ENCODE measurements at places on chromosomes 5 and 9.

- no peak for DNase-seq
Measured at GRCh38 chr9:126696401-126697145, 82.8 kb downstream of the LMX1B start.

GRCh38 chr5:38099205-38100168, 158.9 kb upstream of the EGFLAM start:
- no peak for DNase-seq

DNA sequence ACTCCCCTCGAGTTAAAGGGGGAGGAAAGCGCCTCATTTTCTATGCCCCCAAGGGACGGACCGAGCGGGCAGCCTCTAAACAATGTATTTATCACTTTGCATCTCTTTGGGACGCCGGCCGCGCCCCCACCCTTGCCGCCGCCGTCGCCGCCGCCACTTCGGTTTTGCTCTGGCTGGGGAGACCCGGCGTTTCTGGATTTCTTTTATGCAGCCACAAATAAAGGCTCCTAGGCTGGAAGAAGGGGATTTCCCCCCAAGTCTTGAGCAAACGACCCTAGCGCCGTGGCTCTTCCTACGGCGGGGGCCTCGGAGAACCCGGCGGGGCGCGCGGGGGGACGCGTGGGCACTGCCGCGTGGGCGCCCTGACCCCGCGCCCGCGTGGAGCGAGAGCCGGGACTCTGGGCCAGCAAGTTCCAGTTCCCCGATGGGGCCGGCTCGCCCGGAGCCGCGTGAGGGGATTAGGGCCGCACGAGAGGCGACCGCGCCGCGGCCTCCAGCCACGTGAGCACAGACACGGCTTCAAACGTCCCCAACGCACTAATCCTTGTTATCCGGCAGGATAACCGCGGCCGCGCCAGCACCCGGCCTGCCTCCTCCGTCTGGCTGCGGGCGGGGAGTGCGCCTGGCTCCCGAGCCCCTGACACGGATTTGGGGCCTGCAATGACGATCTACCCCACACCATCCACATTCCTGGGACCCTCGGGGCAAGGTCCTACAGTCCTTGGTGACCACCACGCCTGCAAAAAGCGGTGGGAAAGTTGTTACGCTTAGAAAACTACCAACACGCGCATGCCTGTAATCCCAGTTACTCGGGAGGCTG, 7.9 kb upstream of the NEUROG1 start:
- DNase-seq = no peak

GRCh38 chr5:129245489-129245888, 150.9 kb downstream of the ISOC1 start:
- no peak for DNase-seq

GRCh38 chr9:29637471-29638237, 2064.4 kb upstream of the C9orf72 start:
- DNase-seq = no peak

DNA sequence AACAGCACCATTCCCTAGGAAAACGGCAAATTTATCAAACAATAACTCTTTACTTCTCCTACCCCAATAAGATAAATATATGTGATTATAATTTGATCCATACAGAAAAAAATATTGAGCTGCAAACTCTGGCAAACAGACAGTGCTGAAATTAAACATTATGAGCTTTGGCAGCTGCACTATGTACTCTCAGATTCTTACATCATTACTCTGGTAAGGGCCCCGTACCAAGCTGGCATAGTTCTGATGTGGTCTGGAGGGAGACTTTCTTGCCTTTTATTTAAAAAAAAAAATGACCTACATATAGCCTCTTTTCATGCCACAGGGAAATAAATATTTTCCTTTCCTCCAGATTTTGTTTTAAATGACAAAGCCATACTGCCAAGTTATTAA, 95.0 kb downstream of the NR6A1 start:
- no peak for DNase-seq

DNA sequence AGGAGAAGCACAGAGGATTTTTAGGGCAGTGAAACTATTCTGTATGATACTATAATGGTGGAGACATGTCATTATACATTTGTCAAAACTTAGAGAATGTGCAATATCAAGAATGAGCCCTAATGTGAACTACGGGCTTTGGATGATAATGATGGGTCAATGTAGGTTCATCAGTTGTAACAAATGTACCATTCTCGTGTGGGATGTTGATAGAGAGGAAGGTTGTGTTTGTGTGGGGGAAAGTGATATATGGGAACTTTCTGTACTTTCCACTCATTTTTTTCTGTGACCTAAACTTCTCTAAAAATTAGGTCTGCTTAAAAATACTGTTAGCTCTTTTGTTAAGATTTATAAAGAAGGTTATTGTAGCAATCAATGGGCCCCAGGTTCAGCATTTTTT, 138.9 kb downstream of the SPATA31D1 start:
- no peak for DNase-seq

DNA sequence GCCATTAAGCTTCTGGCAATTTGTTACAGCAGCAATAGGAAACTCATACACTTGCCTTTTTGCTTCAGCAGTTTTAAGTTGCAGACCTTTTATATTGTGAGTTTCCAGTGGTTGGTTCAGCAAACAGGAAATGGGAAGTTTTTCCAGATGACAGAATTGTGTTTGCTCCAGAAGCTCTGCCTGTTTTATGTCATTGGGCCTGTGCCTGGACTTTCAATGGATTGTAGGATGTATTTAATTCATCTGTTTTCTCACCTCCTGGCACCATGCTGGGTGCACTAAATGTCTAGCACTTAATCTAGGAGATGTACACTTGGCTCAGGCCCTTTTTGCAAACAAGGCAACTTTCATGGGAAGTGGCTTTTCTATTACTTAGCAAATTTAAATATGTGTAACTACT, 100.4 kb upstream of the CLINT1 start:
- DNase-seq = no peak

GRCh38 chr5:111461255-111461671, 51.1 kb downstream of the STARD4 start:
- DNase-seq = no peak

DNA sequence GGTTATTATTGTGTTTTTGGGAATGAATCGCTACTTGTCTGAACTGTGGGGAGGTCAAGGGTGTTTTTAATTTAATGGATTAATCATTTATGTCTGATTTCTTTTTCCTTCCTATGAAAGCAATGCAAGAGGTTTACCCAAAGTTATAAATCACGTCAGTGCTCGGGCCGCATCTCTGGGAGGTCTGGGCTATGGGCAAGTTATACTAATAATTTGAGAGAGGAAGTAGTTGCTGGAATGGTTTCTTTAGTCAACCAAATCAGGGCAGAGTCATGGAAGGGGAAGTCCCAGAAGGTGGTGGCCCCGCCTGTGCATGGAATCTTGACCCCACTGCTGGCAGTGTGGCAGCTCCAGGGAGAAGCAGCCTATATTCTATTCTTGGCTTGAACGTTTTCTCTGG, 180.2 kb downstream of the HSPA4 start:
- DNase-seq = no peak

DNA sequence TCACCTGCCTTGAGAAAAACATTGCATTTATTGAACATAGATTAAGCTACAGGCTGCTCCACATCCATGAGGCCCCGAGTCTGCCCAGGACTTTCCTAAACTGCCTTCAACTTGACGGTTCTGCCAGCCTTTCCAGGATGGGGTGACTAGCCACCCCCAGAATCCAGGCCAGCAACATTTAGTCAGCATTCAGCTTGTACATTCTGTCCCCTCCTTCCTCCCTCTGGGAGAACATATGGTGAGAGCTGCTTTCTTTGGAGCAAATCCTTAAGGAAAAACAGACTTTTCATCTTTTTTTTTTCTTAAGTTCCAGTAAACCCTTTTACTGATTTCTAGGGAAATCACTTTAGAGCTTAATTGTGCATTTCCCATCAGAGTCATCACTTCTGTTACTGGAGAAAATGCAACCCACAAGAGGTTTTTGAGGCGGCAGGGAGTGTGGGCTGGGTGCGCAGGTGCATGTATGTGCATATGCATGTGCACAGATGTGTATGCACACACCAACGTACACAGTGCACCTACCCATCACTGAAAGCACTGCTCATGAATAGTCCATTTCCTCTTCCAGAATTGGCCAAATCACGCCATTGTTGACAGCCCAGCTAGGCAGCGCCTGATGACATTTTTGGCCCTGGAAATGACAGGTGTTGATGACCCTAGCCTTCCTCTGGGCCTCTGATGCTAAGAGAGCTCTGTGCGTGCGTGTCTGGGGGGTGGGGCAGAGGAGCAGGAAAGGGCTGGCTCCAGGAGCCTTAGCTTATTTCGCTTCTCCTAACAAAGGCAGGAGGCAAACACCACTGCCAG, 145.6 kb downstream of the HSD17B3 start:
- DNase-seq = no peak

GRCh38 chr9:37239921-37240320, 119.5 kb downstream of the ZCCHC7 start:
- DNase-seq = no peak

- DNase-seq = no peak
Measured at GRCh38 chr5:82639393-82640144, 361.4 kb upstream of the RPS23 start.

DNA sequence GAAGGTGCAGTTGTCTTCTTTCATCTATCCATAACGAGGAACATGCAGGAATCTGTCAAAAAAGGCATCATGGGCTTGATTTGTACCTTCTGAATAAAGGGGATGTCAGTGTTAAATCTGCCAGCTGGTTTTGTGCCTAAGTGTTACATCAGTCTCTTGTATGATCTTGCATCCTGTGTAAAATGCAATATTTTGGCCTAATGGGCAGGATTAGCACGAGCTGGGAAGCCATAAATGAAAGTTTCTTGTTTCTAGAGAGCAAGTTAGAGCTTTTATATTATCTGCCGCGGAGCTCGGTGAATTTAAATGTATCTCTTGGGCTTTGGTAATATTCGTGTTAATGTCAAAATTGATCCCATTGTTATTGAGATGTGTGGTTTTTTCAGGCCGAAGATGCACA, 526.1 kb upstream of the WWC1 start:
- no peak for DNase-seq

DNA sequence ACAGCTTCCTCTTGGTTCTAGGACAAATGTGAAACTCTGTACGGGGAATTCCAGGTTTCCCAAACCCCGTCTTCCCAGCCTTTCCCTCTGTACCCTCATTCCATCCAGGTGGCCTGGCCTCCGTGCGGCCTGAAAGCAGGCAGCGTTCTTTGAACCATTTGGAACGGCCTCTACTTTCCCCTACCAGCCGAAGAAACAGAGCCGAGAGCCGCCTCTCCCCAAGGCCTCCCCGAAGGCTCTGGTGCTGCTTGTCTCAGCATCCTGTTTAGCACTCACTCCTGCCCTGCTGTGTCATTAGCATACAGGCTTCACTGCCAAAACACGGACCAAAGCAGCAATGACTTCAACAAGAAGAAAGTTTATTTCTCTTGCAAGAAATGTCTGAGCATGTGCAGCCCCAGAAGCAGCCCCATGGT, 137.7 kb downstream of the HSD17B3 start:
- no peak for DNase-seq

DNA sequence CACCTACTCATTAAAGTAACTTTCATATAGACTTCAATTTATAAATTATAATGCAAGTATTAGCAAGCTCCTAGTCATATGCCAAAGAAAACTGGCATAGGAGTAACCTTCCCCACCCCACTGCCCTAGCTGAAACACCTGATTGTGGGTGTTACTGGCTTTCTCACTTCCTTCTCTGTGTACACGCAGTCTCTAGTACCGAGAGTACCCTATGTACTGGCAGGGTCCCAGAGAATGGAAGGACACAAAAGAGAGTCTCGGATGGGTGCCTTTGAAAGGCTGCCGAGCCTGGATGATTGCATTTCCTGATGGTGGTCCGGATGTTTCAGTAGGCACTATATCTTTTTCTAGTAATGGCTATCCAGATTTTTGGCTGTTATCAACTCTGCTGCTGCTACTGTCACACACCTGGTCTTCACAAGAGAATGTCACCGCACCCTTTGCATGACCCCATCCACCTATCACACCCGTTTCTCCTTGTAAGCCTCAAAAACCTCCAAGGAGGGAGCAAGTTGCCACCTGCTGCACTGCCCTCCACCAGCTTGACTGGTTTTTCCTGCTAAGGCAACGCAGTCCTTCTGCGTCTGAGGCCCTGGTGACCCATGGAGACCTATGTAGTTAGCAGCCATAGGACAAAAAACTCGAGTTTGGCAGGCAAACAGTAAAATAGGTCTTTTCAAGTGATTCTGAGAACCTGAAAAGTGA, 53.8 kb upstream of the CLINT1 start:
- DNase-seq = no peak

DNA sequence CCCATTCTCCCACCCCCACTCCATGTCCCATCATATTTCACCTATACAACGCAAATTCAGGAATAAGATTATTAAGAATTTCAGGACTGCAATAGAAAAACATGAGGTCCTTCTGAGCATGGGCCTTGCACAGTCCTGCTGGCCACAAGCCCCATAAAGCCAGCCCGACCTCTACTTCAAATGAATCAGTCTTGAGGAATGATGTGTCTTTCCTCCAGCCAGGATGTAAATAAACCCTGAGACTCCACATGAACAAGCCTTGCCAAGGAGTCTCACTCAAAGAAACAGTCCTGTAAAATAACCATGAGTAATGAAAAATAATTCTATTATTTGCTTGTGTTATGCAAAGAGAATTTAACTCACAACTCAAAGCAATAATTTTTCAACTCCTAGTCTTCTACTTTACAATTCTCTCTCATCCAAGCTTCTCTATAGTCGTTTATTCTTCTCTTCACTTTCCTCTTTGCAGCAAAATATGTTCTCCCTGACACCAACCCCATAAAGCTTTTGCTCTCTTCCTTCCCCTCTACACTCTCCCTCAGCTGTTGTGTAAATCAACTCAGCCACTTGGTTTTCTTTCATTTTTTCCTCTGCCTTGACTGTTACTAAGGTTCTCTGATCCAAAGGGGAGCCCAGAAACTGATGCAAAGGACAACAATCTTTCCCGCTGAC, 140.1 kb upstream of the MOCS2 start:
- DNase-seq = no peak

DNA sequence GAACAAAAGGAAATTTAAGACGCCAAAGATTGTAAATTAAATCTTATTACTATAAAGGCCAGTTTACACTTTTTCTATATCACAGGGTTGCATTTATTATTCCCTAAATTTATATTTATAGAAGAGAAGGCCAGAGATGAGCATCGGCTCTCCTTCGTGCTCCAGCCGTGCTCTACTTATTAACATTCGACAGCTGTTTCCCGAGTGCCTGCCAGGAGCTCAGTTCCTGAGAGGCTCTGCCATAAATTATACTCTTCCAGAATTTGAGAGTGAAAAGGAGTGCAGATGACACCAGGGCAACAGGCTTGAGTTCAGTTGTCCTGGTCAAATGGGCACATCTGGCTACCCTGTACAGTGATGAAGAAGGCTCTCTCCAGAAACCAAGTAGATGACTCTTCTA, 70.1 kb downstream of the PCSK5 start:
- DNase-seq = no peak

GRCh38 chr5:42656651-42657015, 100.0 kb upstream of the CCDC152 start:
- DNase-seq = no peak

DNA sequence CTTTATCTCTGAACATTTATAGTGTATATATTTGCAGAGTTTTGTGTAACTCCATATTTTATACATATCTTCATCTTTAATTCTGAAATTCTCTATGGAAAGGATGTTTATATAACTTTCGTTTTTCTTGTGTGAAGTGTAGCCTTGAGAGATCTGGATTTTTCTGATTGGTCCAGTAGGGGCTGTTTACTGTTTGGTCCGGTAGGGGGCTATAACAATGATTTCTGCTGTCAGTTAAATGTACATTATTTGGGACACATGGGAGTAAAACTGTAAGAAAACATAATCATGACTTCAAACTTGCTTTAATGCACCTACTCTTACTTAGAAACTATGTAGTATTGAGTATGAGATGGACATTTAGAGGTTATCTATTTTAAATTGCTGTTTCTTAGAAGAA, 527.1 kb upstream of the ARRDC3 start:
- DNase-seq = no peak

- no peak for DNase-seq
Measured at GRCh38 chr9:106333481-106333880, 529.5 kb upstream of the ZNF462 start.

GRCh38 chr9:87336914-87337333, 160.7 kb upstream of the DAPK1 start:
- DNase-seq = peak; percentile 24
